ENCODE measurements at places on chromosomes 3 and 15.

DNA sequence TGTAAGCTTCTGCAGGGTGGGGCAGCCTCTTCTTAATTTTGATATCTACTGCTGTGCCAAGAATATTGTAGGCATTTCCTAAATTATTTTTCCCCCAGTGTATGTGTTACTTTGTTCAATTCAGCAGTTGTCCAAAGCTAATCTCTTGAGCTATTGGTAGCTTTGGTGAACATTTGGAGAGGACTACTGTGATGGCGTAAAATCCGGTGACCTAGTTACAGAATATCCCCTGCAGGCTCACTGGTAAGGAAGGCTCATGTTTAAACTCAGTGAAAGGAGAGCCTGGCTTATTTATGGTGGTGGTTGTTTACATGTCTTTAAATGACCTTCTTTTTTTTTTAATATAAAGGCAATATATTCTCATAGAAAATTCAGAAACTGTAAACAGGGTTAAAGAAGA lies 105.6 kb downstream of the LPP start:
- DNase-seq = no peak

DNA sequence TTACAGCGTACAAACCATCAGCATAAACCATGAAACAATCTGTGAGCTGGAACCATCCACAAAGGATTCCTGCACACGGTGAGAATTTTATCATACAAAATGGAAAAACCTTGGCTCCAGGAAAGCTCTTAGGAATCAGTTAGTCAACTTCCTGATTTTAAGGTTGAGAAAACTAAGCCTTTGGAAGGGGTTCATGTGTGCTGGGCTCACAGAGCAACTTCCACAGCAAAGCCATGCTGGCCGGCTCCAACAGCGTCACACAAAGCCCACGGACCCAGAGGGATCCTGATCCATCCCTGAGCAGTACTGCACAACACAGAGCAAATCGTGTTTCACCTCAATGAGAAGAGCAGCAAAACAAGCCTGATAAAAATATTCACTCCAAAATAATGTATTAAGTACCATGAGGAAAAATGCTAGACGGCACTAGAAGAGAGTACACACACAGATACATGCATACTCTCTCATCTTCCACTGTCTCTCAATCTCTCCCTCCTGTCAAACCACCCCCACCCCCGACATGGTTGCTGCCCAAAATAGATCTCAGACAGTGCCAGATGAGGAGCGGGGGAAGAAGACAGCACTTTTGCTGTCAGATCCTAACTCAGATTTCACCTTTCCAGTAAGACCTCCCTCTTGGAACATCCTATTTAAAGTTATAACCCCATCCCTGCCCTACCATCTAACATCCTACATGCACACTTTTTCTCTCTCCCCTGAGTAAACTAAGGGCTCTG lies 58.6 kb downstream of the MB21D2 start:
- DNase-seq = no peak

- DNase-seq = no peak
Observed at GRCh38 chr3:106534206-106534605, 665.4 kb upstream of the CBLB start.

GRCh38 chr15:76951220-76951619 lies 19.7 kb downstream of the RCN2 start:
- no peak for DNase-seq

DNA sequence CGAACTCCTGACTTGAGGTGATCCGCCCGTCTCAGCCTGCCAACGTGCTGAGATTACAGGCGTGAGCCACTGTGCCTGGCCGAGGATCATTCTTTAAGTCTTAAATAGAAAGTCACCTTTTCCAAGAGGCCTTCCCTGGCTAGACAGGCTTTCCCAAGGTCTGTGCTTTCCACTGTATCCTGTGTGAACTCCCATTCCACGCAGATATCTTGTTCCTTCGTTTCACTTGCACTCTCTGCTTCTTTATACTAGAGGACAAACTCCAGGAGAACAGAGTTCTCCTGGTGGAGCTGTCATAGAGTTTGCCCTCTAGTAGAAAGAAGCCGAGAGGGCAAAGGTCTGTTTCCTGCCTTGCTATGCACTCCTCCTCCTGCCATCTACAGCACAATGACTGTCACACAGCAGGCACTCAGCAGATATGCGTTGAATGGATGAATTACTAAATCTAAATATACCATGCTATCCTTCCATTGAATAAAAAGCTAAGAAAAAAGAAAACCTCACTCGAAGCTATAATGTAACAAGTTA lies 211.2 kb downstream of the FOXP1 start:
- no peak for DNase-seq

GRCh38 chr15:74340150-74340549 lies 27.3 kb downstream of the CYP11A1 start:
- no peak for DNase-seq

DNA sequence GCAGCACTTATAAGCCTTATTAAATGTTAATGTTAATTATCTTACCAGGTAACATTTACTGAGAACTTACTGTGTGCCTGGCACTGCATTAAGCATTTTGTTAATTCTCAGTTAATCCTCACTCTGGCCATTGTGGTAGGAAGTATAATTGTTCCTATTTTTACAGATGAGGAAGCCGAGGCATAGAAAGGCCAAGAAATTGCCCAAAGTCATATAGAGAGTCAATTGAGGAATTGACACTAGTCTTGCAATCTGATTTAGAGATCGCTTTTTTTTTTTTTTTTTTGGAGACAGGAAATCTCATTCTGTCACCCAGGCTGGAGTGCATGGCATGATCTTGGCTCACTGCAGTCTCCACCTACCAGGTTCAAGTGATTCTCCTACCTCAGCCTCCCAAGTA lies 132.6 kb upstream of the PROK2 start:
- DNase-seq = no peak

All from C1 segment of cervical spinal cord (tissue), 14 donors.